Fibroblast of skin of left quadriceps (primary cell): ENCODE measurements at places on chromosomes 7 and 10.

DNA sequence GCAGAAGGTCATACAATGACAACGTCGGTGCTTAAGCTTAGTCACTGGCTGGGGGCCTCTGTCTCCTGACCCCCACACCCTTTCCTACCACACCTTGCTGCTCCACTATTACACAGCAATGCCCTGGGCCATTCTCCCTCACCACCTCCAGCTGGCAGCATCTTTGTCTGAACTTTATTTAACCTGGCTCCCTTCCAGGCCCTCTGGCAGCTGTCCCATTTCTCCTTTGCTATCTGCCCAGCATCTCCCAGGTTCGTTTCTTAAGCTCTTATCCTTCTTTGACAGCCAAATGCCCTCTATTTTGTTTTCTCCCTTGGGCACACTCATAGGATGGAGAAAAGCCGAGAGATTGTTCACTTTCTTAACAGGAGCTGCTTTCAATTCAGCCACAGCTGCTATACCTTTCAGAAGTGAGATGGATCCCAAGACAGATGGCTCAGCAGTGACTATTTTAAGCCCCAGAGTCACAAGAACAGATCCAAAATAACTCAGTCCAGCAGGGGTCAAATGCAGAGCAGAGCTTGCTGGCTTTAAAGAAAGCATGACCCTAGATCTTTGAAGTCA lies 1277.1 kb upstream of the AUTS2 start:
- DNase-seq: no peak

- DNase-seq: no peak
Observed at GRCh38 chr7:106392590-106392989, 107.8 kb upstream of the NAMPT start.

DNA sequence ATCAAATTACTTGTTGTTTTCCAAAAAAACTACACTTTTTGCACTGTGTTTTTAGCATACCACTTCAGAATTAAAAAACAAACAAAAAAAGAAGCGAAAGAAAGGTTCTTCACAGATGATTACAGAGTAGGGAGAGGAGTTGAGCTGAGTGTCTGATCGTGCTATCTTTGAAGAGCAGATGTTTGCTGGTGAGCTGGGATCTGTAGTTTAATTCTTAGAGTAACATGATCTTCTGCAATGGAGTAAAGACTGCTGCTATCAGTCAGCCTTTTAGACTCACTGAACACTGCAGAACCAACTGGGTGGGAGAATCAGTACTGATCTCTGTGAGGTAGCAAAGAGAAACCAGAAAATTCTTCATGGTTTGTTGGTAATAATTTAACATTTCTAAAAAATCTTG lies 1197.8 kb upstream of the SORCS1 start:
- DNase-seq: no peak

DNA sequence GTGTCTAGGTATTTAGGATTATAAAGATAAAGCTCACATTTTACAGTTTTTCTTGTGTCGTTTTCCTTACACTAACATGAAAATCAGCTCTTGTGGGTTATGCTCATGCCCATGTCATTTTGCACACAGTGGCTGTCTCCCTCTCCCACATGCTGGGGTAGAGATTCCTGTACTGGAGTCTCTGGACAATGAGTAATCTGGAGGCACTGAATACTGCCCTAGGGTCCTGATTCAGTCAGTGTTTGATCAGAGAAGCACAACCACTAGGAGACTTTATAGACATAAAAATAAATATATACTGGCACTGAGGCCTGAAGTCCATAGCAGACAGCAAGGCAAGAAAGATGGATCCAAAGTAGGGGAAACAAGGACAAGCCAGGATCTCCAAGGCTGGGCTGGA lies 1008.8 kb downstream of the KCNMA1 start:
- no peak for DNase-seq

DNA sequence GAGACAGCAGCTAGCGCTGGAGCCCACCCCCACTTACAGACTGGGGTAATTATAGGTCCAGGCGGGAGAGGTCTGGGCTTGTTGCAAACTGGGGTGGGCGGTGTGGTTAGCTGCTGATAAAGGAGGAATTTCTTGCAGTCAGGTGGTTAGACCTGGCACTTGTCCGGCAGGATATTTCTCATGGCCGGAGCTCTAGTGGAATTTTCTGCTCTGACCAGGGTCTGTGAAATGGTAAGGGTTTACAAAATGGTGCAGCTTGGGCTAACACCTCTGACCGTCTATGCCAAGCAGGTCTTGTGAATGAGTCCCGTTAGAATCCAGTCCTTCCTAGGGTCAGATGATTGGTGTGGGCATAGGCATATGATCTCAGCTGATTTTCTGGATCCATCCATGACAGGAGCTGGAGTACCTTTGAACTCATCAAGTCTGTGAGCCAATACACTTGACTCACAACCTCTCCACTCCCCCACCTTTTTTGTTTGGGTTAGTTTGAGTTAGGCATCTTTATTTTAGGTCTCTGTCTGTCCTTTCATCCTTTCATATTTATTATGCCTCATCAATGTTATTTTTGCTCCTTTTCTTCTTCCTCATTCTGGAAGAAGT lies 213.4 kb downstream of the SUGCT start:
- no peak for DNase-seq

- no peak for DNase-seq
Observed at GRCh38 chr7:92260248-92260781, 14.5 kb downstream of the ANKIB1 start.

DNA sequence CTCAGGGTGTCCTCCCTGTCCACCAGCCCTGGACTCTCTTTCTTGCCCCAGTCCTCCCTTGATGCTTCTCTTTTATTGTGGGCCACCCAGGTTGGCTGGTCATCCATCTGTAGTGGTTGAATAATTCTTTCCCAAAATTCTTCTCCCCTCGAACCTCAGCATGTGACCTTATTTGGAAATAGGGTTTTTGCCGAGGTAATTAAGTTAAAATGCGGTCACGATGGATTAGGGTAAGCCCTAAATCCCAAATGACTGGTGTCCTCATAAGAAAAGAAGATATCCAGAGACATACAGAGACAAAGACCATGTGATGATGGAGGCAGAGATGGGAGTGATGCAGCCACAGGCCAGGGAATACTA lies 74.3 kb downstream of the GFRA1 start:
- no peak for DNase-seq

DNA sequence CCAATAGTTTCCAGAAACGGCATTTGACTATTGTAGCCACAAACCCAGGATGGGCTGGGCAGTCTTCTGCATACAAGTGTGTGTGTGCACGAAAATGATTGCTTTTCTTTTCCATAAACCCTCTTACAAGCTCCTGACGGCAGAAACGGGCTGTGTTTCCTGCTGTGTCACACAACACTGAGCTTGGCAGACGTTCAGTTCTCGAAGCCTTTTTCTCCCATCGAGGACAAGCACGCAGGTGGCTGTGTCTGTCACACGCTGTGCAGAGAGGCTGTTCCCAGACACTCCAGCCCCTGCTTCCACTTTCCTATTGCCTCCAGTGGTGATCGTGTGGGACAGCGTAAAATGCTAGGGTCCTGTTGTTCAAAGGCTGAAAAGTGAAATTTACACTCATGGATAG lies 32.1 kb downstream of the RBAK start:
- DNase-seq: no peak

- DNase-seq: no peak
Observed at GRCh38 chr10:52280051-52280450, 34.0 kb upstream of the DKK1 start.

DNA sequence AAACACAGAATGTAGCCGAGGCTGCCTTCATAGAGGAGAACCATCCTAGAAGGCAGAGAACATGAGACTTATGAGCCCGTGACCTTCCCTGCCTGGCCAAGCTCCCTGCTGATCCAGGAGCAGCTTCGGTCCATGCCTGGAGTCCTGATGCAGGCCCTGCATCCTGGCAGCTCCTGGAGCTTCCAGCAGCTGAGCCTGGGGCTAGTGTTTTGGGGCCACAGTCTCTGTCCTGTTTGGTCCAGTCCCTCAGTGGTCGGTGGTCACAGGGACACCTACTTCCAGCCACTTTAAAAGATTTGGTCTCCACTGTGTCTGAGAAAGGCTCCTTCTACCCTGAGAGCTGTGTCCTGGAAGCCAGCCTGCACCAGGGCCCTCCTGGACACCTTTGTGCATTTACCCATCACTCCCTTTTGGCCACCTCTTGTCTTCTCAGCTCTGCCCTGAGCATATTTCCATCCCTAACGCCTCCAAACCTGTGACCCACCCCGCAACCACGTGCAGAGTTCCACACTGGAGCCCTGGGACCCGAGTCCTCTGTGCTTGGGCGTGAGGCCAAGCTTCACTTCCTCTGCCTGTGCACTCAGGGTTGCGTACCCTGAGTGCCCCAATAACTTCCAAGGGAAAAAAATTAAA lies 315.2 kb upstream of the ZNF32 start:
- no peak for DNase-seq

DNA sequence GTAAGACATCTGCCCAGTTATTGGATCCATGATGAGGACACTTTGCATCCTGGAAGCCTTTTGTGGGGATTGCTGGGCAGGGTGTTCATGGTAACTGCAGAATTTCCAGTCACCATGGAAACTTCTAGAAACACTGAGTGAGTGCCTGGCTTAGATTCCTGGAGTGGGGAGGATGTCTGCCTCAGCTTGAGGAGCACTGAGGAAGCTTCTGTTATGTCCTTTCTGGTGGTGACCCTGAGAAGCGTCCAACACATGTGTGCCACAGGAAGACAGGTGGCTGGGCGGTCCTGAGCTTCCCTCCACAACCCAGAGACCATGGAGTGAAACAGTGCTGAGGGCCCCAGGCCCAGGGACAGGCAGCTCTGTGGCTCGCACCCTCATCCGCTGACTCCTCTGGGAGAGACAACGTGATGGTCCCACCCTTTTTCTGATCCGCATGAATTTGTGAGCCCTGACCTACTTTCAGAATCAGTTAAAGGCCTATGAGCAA lies 191.8 kb upstream of the CXCL12 start:
- no peak for DNase-seq

DNA sequence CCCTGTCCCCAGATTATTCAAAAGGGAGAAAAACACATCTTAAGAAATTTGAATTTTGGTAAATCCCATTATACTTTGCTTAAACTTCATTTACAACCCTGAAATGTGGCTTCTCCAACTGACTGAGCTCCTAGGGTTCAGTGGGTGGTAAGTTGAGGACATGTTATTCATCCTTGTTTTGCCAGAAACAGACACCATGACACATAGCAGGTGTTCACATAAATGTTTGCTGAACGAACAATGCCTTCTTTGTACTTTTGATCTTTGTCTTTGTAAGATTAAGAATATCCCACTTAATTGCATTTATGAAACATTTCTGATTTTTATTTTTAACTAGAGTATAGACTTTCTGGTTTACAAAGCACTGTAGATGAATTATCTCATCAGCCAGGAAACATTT lies 209.7 kb downstream of the GPAM start:
- no peak for DNase-seq

GRCh38 chr10:19833170-19833824 lies 17.1 kb downstream of the PLXDC2 start:
- DNase-seq: no peak

GRCh38 chr10:94757916-94758315 lies 4.6 kb upstream of the CYP2C19 start:
- no peak for DNase-seq

- no peak for DNase-seq
Observed at GRCh38 chr7:13932131-13932530, 57.3 kb downstream of the ETV1 start.

GRCh38 chr7:124915242-124915641 lies 14.4 kb downstream of the POT1 start:
- DNase-seq: no peak

DNA sequence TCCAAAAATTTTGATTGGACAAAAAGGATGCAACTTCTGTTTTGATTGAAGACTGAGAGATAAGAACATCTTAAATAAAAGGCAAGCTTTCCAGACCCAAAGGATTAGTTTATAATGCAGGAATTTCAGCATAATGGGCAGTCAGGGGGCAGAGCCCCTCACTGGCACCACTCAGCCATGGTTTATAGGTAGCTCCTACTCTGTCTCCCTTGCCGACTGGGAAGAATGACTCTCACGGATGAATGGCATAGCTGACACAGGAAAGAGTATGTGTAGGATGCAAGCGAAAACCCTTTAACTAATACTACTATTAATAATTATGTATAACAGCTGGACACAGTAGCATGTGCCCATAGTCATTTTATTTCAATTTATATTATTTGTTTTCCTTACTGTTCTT lies 53.3 kb downstream of the GALNT11 start:
- no peak for DNase-seq

DNA sequence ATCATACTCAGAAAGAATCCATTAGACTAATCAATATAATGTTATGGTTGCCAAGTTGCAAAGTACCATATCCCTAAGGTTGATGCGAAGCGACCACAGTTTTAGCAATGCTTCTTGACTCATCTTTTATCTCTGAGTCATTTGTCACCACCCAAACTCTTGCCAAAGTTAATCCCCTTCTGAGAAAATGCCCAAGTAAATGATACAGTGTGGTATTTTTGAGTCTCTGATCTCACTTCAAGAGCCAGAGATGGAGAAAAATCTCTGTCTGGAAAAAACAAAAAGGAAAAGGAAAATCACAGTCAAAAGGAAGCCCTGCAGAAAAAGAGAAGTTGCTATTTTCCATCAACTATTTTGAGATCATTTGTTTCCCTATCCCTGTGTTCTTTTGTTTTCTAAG lies 26.7 kb upstream of the OTUD1 start:
- peak; percentile 60 for DNase-seq

DNA sequence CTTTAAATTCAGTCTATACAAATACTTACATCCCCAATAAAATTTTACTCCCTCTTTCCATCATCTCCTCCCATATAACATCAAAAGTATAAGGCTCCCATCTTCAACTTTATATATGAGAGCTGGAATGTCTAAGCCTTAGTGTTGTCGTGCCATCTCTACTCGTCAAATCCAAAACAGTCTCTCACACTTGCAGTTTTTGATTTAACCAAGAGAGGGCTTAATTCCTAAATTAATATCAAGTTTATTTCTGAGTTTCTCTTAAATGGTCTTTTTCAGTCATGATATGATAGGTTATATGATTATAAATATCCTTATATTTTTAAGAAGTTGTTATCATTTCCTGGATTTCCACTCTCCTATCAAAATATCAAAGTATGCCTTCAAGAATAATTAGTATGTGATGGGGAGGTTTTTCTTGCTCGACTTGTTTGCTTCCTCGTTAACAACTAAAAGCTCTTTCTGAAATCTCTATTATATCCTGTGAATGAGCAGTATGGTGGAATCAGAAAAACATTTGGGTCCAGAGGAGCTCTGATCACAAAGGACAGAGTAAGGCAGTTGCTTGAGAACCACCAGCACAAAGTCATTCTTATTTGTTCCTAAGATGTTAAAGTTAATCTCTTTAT lies 12.5 kb upstream of the LIPK start:
- DNase-seq: no peak

- DNase-seq: no peak
Observed at GRCh38 chr10:128268015-128268722, 141.9 kb upstream of the MKI67 start.

- DNase-seq: no peak
Observed at GRCh38 chr7:116293139-116293538, 82.8 kb downstream of the TES start.

DNA sequence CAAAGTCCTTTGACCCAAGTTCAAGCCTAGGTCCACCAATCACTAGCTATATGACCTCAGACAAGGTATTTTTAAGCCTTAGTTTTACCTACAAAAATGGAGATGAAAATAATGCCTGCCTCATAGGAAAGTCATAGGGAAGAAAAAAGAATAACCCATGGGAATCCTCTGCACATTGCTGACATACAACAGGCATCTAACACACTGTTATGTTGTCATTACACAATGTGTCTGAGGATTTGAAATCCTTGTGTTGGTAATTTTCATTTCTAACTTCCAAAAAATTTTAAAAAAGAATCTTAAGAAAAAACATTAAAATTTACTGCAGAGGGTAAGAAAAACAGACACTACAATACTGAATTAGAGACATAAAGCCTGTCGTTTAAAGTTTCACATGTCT lies 5.7 kb downstream of the ANK3 start:
- DNase-seq: no peak
